Activated CD4-positive, alpha-beta T cell treated with anti-CD3 and anti-CD28 coated beads, Interleukin-2, Interleukin-6, amounts not matched to agents 100 ng/mL and 50 ng/mL, durations not matched to agents 16 hours and 8 hours (primary cell): ENCODE measurements at places on chromosomes 12 and 14.

DNA sequence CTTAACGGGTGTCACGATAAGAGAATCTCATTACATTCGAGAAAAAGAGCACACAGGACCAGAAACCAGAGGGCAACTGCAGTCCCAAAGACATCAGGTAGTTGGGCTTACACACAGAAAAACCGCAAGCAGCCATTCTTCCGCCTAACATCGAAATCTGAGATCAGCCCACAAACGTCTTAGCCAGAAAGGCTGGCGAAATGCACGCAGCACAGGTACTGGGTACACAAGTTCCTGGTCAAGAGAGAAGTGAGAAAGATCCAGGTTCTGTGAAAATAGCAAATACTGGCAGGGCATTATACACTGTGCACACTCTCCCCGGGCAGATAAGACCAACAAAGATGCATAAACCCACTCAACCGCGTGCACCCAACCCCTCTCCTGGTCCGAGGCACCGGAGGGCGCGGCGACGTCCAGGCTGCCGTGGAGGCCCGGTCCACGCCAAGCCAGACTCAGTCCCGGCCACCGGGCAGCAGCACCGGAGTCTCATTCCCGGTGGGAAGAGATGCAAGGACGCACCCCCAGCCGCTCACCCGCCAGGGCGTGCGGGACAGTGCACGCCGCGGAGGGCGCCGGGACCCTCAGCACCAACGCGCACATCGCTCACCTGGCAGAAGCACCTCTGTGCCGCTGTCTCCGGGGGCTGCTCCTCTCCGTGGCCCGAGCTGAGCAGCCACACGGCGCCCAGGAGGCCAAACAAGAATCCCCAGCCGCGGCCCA lies 437 bp downstream of the ERO1A start:
- DNase-seq: peak; percentile 82

- DNase-seq: no peak
These were observed 503.7 kb downstream of the GALC start for GRCh38 chr14:87489196-87489819.

DNA sequence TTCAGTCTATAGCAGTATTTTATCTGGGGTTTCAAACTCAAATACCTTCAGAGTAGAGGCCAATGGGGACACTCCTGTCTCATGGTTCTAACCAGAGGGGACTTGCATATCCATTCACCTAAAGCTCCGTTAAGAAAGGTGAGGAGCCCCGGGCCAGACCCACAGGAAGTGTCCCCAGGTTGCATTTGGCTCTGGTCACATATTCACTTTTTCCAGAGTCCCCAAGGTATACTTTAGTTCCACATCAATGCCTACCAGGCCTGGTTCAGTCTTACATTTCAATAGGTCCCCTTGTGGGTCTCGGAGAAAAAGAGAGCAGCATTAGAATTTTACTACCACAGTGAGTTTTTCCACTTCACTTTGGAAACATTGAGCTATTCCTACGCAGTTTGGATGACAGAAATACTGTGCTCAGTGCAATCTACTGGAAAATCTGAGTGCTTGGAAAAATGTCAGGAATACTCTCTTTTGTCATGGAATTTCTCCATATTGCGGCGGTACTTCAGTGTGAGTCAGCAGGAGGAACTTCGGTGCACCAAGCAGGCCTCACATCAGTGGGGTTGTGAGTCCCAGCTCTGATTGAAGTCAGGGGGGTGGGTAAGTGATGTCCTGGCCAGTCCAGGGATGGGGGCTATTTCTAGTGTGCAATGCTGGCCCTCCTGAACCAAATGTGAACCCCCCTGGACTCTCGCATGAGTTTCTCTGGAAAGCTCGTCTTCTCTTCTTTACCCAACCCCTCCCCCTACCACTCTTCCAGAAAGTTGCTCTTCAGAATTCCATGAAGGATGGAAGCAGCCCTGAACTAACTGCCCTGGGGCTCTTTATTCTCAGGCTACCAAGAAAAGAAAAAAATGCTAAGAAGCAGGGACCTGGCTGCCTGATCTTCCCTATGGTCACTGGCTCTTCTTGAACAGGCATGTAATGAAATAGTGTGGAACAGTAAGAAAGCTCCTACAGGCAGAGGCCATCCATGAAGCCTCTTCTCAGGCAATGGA lies 184.7 kb downstream of the PRKCH start:
- DNase-seq: no peak

DNA sequence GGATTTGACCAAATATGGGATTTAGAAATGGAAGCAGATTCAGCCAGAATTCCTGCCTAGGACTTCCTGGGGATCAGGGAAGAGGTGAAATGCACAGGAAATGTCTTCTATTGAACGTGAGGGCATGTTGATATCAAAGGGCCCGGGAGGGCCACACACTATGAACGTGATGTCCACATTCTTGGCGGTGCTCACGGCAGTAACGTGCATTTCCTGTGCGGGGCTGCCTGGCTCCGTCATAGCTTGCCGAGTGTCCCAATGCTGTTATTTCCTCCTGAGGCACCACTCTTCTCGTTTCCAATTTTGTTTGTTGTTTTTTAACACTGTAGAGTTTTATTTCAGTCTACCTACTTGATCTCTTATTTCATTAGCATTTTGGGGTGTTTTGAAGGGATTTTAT lies 67.3 kb downstream of the ZNF664 start:
- no peak for DNase-seq

DNA sequence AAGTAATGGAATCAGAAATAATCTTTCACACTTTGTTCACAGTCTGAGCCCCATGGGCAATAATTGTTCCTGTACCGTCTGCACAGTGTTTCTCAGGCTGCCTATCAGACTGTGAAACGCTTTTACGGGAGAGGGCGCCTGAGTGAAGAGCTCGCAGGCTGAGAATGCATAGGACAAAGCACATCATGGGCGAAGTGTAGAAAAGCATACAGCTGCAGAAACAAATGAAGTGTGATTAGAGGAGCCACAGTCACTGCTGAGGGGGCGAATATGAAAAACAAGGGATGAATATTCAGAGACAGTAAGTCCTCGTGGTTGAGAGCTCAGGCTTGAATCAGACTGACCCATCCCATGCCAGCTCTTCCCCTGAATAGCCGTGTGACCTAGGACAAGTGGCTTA lies 438.4 kb upstream of the DCN start:
- DNase-seq: no peak

DNA sequence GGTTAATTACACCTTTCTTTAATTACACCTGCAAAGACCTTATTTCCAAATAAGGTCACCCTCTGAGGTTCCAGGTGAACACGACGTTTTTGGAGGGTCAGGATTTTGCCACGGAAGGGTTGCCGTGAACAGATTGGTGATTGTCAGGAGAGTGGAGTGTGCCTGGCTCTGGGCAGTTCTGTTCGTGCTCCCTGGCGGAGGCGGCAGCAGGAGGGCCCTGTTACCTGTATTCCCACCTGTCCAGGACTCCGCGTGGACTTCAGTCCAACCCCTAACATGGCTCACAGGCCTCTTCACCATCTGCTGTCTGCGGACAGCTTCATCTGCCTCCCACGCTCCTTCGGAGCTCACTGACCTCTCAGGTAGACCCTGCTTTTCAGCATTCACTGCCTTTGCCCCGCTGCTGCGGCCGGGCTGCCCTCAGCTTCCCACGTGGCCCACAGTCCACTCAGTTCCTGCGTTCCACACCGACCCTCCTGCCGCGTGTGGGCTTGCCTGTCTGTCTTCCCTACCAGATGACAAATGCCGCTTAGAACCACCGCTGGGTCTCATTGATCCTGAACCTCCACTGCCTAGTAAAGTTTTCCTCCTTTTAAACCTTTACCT lies 187.5 kb upstream of the DIO3 start:
- DNase-seq: no peak

DNA sequence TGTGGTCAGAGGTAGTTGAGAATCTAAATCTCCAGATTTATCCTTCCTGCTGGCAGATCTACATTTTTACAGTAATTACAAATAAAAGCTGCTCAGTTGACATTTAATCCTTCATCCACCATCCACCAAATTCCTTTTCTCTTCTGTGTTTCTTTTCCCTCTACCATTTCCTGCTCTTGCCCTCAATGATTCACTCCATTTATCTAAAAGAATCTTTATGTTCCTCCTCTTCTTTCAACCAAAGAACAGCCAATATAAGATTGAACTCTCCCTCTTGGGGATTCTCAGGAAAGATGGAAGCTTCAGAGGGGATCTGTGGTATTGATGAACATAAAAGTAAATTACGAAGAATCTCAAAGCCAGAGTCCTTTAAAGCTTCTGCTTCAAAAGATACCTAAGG lies 4.4 kb downstream of the MAP4K5 start:
- no peak for DNase-seq

- DNase-seq: no peak
These were observed 15.8 kb downstream of the WNT5B start for GRCh38 chr12:1644534-1645438.

DNA sequence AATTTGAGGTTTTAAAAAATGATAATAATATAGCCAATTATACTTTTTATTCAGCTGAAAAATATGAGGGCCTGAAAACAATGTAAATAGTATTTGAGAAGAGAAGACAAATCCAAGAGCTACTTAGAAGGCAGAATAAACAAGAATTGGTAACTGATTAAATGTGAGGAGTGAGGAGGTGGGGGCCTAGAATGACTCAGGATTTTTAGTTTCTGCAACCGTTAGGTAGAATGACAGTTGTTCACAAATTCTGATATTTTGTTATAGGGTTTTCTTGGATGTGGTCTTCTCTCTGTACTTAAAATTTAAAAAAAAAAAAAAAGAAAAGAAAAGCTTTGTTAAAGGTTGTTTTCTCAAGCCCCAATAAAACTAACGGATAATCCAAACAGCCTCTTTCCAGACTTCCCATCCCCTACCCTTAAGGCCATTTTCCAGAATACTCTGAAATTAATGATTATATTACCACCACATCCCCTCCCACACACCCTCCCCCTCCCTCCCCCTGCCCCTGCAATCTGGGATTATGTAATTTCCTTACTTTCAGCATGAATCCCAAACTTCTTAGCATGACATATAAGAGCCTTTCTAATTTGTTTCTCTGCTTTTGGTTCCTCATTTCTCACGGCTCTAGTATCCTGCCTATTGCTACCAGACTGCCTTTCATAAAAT lies 50.4 kb downstream of the LRP6 start:
- DNase-seq: no peak

DNA sequence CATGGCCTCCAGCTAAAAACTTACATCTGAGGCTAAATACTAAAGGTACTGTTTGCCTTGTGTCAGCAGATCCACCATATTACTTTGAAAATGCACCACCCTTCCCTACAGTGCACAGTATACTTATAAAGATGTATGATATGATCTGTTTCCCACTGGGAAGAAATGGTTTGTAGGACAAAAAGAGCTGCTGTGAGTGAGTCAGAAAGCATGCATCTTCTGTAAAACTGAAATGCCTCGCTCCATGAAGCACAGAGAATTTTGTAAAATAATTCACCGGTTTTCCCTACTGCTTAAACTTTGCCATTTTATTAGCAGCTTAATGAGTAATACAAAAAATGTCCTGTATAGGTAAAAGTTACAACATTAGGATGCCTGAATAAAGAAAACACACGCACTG lies 68.8 kb downstream of the MDGA2 start:
- DNase-seq: no peak

DNA sequence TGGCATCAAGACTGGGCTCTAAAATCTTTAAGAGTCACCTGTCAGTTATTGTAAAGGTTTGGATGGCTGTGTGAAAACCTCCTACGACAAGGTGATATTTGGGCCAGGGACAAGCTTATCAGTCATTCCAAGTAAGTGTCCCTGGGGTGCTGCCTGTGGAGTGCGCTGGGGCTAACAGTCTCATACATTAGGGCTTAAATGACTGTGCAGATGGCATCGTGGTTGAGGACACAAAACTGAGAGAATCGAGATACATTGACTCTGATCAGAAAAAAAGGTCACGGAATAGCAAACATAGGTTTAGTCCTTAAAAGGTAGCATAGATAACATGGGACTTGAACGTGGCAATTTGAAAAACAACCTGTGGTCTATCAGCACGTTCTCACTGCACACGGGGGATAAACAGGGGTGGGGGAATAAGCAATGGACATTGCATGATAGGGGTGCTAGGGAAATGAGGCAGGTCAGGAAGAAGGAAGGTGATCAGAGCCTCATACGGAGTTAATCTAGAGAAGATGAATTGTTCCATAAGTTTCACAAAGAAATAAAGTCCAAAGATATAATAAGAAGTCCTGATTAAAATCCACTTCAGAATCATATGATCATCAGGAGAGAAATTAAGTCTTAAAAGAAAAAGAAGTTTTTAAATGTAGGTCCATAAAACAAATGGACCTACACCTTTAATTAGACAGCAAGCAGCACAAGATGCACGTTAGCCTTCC lies 100.3 kb downstream of the DAD1 start:
- peak; percentile 53 for DNase-seq

- DNase-seq: peak; percentile 70
These were observed 7.6 kb upstream of the PFDN5 start for GRCh38 chr12:53287741-53288216.
